ENCODE measurements at places on chromosomes 7 and 10.

GRCh38 chr7:127911968-127912511 is 119.2 kb downstream of the LRRC4 start:
- no peak overlapping the region for H3K27ac ChIP-seq
- DNase-seq: no peak
- H3K4me1 ChIP-seq: peaks cover 3% of the 10 kb centered on the region
- no peaks in the 10 kb centered on the region for H3K27me3 ChIP-seq

GRCh38 chr10:86830043-86830591 is 73.7 kb downstream of the BMPR1A start:
- no peak for DNase-seq
- H3K27me3 ChIP-seq: no peaks in the 10 kb centered on the region
- no peak overlapping the region for H3K27ac ChIP-seq
- H3K4me3 ChIP-seq: no peak overlapping the region

DNA sequence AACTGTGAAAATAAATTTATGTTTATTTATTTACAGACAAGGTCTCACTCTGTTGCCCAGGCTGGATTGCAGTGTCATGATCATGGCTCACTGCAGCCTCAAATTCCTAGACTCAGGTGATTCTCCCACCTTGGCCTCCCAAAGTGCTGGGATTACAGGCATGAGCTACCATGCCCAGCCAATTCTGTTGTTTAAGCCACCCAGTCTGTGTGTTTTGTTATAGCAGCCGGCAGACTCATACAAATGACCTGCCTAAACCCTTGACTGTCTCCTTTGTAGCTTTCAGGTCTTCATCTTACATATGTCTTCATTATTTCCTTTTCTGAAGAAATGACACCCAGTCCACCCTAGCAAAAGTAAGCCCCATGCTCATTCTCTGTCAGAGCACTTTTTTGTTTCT is 43.8 kb upstream of the KMT2C start:
- no peaks in the 10 kb centered on the region for H3K36me3 ChIP-seq
- H3K4me3 ChIP-seq: no peak overlapping the region
- no peak overlapping the region for H3K27ac ChIP-seq
- no peak for DNase-seq
- no peaks in the 10 kb centered on the region for H3K27me3 ChIP-seq

- no peak overlapping the region for H3K4me3 ChIP-seq
- no peaks in the 10 kb centered on the region for H3K4me1 ChIP-seq
- H3K27ac ChIP-seq: no peak overlapping the region
- no peaks in the 10 kb centered on the region for H3K27me3 ChIP-seq
- no peaks in the 10 kb centered on the region for H3K36me3 ChIP-seq
Measured at GRCh38 chr7:4048336-4048735, 633.8 kb upstream of the FOXK1 start.

DNA sequence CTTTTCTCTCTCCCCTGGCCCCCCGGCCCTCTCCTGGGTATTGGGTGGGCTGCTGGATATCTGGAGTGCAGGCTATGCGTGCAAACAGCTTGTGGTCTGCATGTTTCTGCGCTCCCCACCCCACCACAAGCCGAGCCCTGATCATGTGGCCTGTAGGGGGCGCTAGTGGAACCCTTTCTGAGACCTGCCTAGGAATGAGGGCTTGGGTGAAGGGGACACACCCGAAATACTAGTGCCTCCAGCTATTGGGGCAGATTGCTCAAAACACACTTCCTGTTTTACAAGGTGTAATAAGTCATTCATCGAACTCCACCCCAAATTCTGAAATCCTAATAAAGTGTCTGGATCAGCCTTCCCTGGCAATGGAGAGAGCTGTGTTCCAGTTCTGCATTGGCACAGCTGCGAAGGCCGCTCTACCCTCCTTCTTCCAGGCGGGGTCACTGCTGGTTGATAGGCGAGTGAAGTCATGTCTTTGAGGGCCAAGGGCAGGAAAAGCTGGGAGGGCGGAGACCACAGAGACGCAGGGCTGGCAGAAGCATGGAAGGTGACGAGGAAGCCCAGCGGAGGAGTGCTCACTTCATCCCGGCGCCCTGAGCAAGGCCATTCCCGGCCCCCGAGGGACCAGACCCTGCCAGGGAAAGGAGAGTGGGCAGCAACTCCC is 19.8 kb upstream of the PRRT4 start:
- no peaks in the 10 kb centered on the region for H3K36me3 ChIP-seq
- H3K27ac ChIP-seq: no peak overlapping the region
- DNase-seq: no peak
- H3K4me1 ChIP-seq: peaks cover 15% of the 10 kb centered on the region

- no peaks in the 10 kb centered on the region for H3K27me3 ChIP-seq
- no peak for DNase-seq
- H3K27ac ChIP-seq: no peak overlapping the region
- H3K36me3 ChIP-seq: peaks cover 10% of the 10 kb centered on the region
Measured at GRCh38 chr7:38753347-38753746, 122.2 kb upstream of the AMPH start.

GRCh38 chr10:71236286-71236685 is 23.9 kb downstream of the UNC5B start:
- H3K4me3 ChIP-seq: no peak overlapping the region
- no peaks in the 10 kb centered on the region for H3K36me3 ChIP-seq
- H3K27ac ChIP-seq: no peak overlapping the region
- DNase-seq: no peak

- H3K4me1 ChIP-seq: no peaks in the 10 kb centered on the region
- no peaks in the 10 kb centered on the region for H3K27me3 ChIP-seq
- no peak overlapping the region for H3K27ac ChIP-seq
- no peaks in the 10 kb centered on the region for H3K36me3 ChIP-seq
Measured at GRCh38 chr10:60816628-60817397, 38.5 kb downstream of the CDK1 start.

DNA sequence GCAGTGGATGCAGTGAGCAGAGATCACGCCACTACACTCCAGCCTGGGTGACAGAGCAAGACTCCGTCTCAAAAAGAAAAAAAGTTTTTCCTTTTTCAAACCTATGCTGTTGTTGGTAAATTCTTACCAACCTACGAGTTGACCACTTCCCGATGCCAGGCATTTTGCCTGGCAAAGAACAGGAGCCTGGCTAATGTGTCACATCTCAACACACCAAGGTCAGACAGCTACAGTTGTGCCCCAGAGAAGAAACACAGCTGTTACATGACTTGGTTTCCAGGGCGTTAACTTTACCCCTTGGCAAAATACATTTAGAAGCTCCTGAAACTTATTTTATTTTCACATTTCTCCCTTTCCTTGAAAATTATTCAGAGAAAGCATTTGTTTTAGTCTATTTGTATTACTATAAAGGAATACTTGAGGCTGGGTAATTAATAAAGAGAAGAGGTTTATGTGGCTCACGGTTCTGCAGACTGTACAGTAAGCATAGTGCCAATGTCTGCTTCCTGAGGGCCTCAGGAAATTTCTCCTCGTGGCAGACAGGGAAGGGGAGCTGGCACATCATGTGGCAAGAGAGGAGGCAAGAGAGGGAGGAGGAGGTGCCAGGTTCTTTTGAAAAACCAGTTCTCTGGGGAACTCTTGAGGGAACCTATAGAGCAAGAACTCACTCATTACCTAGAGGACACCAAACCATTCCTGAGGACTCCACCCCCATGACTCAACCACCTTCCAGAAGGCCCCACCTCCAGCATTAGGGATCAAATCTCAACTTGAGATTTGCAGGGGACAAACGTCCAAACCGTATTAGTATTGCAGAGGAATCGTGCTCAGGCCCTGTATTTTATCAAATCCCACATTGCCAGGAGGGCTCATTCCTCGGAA is 83.3 kb downstream of the PAXIP1 start:
- no peaks in the 10 kb centered on the region for H3K4me1 ChIP-seq
- peaks cover 5% of the 10 kb centered on the region for H3K27me3 ChIP-seq
- no peaks in the 10 kb centered on the region for H3K36me3 ChIP-seq
- no peak for DNase-seq
- no peak overlapping the region for H3K27ac ChIP-seq
- H3K4me3 ChIP-seq: no peak overlapping the region

- H3K27ac ChIP-seq: no peak overlapping the region
- no peaks in the 10 kb centered on the region for H3K27me3 ChIP-seq
- DNase-seq: no peak
- no peaks in the 10 kb centered on the region for H3K4me1 ChIP-seq
Measured at GRCh38 chr7:70446448-70447143, 685.3 kb upstream of the GALNT17 start.

GRCh38 chr7:83821866-83822265 is 172.9 kb upstream of the SEMA3E start:
- no peak overlapping the region for H3K27ac ChIP-seq
- no peaks in the 10 kb centered on the region for H3K27me3 ChIP-seq
- no peak overlapping the region for H3K4me3 ChIP-seq
- no peak for DNase-seq
- no peaks in the 10 kb centered on the region for H3K36me3 ChIP-seq

GRCh38 chr10:68877482-68878110 is 23.5 kb upstream of the DDX50 start:
- H3K4me3 ChIP-seq: no peak overlapping the region
- H3K36me3 ChIP-seq: no peaks in the 10 kb centered on the region
- H3K27ac ChIP-seq: no peak overlapping the region
- no peak for DNase-seq

DNA sequence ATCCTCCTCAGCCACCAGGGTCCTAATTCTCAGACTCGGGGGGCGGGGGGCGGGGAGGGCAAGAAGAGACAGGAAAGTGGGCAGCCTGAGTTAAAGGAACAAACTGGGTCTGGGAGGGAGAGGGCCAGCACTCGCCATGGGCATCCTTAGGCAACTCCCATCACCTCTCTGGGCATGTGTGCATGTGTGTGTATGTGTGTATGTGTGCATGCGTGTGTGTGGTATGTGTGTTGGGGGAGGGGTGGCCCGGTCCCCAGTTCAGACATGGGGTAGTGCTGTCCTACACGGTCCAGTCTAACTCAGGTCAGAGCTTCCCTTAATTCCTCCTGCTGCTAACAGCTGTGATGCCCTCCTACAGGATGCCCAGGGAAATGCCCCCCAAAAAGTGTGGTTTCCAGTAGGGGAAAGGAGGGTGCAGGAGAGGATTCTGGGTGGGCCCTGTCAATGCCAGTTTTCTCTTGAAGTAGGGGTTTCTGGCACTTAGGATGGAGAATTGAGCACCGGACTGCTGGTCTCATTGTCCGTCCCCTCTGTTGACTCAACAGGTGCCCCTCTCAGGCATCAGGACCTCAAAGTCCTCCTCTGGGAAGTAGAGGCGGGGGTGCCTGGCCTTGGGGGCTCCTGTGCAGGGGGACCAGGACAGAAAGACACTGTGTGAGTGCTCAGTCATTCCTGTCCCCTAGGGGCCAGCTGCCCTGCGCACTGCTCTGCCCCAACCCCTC is 15.1 kb upstream of the ZMIZ1 start:
- H3K27me3 ChIP-seq: no peaks in the 10 kb centered on the region
- no peak overlapping the region for H3K27ac ChIP-seq
- H3K4me1 ChIP-seq: peaks cover 45% of the 10 kb centered on the region

GRCh38 chr10:36281831-36282331 is 639.8 kb upstream of the FZD8 start:
- no peak for DNase-seq
- no peaks in the 10 kb centered on the region for H3K27me3 ChIP-seq
- H3K4me1 ChIP-seq: no peaks in the 10 kb centered on the region
- no peak overlapping the region for H3K4me3 ChIP-seq
- no peak overlapping the region for H3K27ac ChIP-seq
- no peaks in the 10 kb centered on the region for H3K36me3 ChIP-seq

DNA sequence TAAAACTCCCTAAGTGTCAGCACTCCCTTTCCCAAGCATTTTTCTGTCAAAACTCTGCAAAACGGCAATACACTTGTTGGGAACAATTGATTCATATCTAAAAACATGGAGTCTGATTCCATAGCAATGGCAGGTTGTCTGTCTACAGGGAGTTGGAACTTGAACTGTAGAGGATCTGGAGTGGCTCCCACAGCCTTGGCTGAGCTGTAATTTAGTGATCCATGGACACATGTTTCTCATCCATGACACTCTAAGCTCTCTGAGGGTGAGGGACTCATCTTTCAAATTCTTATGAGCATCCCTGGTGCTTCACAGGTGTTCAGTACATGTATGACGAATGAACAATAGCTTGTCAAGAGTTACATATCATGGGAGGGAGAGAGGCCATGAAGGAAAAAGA is 466.1 kb downstream of the GRID1 start:
- H3K36me3 ChIP-seq: no peaks in the 10 kb centered on the region
- H3K4me1 ChIP-seq: no peaks in the 10 kb centered on the region
- H3K27ac ChIP-seq: no peak overlapping the region

DNA sequence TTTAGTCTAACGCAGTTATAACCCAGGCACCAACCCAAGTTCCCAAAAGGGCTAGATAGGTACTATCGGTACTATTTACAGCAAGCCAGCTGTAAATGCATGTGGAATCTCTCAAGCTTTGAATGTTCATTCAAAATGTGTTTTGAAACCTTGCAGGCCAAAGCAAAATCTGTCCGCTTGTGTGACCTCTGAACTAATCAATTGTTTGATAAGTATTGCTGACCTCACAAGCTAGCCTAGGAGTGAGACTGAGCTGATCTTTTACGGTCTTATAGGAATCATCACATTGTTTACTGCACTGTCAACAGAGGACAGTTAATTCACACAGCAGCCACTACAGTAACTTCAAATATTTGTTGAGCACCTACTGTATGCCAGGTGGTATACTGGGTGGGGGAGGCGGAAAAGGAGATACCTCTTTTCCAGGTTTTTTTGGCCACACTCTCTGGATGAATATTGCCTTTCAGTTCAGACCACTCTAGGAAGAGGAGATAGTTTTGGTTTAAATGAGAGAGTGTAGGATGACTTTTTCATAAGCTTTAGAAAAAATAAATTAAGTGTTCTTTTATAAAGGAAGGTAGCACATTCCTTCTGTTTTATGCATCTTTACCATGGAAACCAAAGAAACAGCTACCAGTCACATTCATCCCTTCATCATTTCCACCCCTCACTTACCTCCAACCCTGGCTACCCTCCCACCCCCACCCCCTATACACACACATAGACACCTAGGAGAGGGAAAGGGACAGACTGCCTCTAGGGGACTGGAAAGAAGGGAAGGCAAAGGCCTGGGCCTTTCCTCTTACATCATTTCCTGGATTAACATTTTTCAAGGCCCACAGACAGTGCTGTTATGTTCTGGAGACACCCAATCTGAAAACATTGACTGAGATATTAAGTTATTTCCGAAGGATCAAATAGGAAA is 2.4 kb downstream of the PAPSS2 start:
- peaks cover 6% of the 10 kb centered on the region for H3K4me1 ChIP-seq
- no peak for DNase-seq

DNA sequence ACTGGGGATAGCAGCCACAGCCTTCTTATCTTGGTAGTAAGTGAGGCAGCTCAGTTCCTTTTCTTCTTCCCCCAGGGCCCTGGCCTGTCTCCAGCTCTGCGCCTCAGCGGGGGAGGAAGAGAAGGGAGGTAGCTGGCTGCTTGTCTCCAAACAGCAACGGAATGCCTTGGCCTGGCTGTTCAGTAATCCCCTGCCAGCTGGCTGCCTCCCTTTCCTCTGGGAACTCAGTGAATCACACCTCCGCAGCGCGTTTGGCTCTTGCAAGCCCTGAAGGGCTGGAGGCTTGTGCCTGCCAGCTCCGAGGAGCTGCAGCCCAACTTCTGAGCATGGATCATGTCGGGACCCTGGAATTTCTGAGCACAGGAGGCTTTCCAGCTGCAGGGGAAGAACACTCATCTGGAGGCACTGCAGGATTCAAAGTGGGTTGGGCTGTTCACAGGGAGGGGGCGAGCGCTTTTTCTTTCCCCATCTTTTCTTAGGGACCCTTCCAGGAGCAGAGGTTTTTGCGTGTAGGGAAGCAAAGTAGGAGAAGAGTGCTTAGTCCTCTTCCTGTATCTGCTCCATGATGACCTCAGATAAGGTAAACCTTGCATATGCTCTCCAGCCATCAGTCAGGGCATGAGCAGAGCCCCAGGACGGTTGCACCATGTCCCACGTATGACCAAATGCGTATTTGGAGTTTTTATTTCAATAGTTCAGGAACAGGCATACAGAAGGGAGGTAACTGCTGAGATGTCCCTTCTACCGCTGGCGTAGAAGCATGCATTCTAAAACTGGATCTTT is 253.2 kb upstream of the INHBA start:
- no peaks in the 10 kb centered on the region for H3K27me3 ChIP-seq
- no peak overlapping the region for H3K27ac ChIP-seq
- H3K36me3 ChIP-seq: no peaks in the 10 kb centered on the region
- H3K4me1 ChIP-seq: no peaks in the 10 kb centered on the region
